ENCODE measurements at places on chromosomes 4 and X.

GRCh38 chr4:24730256-24731001, 64.9 kb upstream of the SOD3 start:
- DNase-seq, result no peak

DNA sequence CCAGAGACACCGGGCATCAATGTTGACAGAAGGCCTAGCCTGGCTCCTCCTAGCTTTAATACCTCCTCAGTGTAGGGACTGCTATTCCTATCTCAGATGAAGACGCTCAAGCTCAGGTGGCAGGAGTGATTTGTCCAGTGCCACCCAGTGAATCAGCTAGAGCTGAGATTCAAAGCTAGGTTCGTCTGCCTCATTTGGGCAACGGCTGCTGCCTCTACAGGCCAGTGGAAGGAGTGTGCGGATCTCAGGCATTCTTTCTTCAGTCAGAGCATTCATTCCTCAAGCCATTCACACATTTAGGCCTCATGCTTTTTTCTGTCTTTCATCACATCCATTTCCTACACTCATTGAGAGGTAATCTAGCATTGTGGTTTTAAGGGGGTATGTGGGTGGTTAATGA, 7.3 kb downstream of the TSR2 start:
- peak; percentile 2 for DNase-seq

GRCh38 chr4:115228851-115229250, 115.4 kb upstream of the NDST4 start:
- DNase-seq, result no peak

DNA sequence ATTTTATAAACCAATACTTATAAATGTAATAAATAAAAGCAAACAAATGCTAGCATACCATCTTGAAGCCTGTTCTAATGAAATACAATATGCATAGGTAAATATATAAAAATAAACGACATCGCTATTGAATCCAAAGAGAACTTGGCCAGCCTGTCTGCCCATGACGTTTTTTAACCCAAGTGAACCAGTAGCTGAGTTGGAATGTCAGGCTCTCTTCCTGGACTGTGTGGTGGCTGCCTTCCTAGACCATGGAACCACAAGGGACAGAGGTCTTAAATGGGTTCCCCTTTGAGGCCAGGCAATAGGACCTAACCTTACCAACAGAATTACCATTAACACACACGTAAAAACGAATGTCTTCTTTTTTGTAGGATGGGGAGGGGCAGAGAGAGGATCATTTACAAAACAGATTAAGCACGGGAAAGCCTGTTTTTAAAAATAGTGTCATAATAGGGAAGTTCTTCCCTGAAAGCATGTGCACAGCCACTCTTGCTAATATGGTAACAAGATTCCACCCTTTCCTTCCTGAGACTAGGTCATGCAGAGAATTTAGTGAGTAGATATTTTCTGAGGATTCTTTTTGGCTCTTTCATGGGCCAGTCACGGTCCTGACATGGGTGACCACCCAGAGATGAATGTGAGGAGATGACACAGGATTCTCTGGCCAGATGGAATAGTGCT, 69.4 kb upstream of the ACSL1 start:
- peak; percentile 24 for DNase-seq

GRCh38 chr4:4358093-4358854, 28.6 kb upstream of the NSG1 start:
- DNase-seq, result no peak

- DNase-seq, result no peak
Observed at GRCh38 chr4:123217664-123218063, 178.9 kb upstream of the SPRY1 start.

- no peak for DNase-seq
Observed at GRCh38 chr4:54146139-54146538, 46.2 kb downstream of the GSX2 start.

DNA sequence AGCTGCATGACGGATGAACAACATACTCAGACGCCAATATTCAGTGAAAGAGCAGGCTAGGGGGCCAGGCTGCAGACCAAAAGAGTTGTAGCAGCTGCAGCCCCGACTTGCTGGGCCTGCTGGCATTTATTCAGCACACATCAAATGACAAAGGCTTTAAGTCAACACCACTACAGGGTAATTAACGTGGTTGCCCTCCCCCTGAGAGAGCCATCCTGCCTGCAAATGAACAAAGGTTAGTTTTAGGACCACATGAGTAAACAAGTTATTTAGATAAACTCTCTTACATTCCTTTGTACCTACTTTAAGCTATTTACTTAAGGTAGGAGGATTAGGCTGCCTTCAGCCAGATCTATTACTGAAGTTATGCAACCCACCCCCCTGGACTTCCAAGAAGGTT, 1329.1 kb downstream of the PCDH18 start:
- DNase-seq, result no peak

- DNase-seq, result no peak
Observed at GRCh38 chr4:130855533-130855932, 1759.6 kb downstream of the C4orf33 start.

- peak; percentile 59 for DNase-seq
Observed at GRCh38 chrX:48802089-48802904, 430 bp downstream of the HDAC6 start.

- DNase-seq, result no peak
Observed at GRCh38 chrX:29870608-29871007, 344.8 kb upstream of the MAGEB2 start.

DNA sequence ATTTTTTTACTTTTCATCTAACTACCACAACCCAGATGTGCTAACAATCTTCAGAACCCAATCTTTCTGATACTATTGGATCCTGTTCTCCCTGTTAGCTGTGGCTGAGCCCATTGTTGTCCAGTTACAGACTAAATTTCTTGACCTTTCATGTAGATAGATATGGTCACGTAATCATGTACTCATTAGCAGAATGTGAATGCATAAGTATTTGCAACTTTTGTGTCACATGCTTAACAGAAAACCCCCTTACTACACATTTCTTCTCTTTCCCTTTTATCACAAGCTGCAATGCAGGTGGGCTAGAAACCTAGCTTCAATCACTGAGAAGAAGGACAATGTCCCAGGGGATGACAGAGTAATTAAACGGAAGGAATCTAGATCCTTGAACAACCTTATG, 13.1 kb upstream of the FAM13A start:
- DNase-seq, result no peak

- no peak for DNase-seq
Observed at GRCh38 chrX:49901048-49901447, 21.3 kb upstream of the CLCN5 start.

- no peak for DNase-seq
Observed at GRCh38 chrX:17836830-17837229, 24.3 kb downstream of the RAI2 start.

- no peak for DNase-seq
Observed at GRCh38 chr4:116150152-116150551, 935.2 kb downstream of the TRAM1L1 start.

GRCh38 chr4:157223456-157223855, 2.9 kb downstream of the GRIA2 start:
- no peak for DNase-seq

DNA sequence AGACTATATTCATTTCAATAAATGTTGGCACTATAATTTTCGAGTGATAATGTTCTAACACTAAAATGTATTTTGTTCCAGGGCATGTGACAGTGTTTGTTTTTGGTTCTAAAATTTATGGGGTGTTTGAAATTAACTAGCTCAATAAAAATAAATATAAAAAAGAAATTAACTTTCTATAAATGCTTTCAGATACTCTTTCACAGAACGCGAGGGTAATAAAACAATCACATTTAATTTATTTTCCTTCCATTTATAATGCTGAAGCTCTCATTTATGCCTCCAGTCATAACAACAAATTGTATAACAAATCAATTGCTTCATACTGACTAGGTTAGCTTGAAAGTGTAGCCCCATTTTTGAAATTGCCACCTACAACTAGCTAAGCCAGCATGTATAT, 122.4 kb upstream of the GPM6A start:
- no peak for DNase-seq

- DNase-seq, result no peak
Observed at GRCh38 chrX:103846386-103846785, 14.3 kb upstream of the RAB9B start.

DNA sequence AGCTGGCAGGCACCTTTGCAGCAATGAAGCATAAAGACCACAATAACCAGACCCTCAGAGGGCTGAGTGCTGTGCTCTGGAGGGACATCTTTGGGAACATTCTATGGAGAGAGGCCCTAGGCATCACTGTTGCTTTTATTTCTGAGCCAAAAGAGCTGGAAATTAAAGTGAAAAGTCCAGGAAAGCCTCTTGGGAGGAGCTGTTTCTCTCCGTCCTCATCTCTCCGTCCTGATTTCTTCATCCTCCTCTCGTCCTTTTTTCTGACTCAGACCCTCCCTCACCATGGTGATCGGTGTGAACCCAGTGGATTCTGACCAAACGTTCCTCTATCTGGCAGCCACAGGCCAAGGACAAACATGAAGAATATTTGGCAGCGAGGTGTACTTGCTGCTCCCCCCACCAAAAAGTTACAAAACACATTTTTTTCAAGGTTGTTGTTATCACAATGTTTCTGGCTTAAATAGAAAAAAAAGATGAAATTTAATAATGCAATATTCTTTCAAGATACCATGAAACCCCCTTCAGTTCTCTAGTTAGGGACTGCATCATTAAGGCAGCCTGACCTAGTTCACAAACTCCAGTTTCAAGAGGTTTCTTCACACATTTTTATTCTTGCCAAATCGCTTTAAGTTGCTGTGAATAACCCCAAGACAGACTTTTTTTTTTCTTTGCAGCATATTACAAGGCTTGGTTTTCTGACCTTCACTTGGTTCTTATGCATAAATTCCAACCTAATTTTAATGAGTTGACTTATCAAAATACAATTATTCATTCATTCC, 80.2 kb downstream of the SCD5 start:
- DNase-seq, result no peak

DNA sequence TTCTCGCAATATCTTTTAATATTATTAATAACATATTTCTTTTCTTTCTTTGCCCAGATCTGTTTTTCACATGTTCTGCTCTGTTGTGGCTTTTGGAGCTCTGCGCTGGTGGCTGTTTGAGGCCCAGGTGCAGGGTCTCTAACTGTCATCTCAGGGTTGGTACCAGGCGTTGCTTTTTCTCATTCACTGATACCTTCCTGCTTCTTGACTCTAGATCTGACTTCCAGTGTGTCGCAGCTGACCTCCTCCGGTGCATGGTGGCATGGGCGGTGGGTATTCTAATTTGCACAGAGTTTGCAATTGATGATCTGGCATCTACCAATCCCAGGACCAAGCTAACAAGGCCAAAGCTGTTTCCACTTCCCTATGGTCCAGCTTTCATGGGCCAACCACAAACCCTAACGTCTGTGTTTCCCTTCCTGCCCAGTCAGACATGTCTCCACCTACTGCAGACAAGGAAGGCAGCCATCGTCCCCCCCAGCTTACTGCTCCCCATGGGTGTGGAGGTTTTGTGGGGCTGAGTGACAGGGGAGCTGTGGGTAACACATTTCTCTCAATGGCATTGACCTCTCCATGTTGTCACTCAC, 25.2 kb downstream of the LETM1 start:
- DNase-seq, result no peak

GRCh38 chrX:109472939-109473735, 8.7 kb downstream of the GUCY2F start:
- no peak for DNase-seq

DNA sequence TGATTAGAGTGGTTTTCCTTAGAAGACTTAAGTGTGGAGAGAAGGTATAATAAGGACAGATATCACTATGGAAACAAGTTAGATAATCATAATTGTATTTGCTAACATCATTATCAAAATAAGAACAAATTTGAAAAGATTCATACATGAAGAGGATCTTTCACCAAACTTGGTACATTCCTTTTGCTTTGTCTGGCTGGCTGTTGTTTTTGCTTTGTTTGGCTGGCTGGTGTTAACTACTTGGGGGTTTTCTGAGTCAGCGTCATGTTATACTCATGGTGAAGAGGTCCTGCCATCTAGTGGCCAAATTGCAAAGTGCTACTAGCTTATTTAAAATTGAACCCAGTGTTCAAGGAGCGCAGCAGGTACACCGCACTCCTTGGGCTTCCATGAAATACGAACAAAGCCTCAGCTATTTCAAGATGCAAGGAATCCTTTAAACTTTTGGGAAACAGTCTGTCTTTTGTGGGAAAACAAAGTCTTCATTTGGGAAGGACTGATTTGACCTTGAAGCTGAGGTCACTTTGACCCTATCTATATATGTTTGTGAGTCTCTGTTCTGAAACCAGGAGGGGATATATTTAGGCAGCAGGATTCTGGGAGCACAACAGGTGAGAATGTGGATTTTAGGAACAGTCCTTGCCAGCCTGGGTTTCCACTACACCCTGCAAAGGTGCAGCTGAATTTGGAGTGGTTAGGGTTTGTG, 129.7 kb downstream of the PLS3 start:
- no peak for DNase-seq

GRCh38 chr4:41436419-41436818, 101.5 kb upstream of the LIMCH1 start:
- DNase-seq, result no peak

GRCh38 chr4:179272282-179272681, 1830.0 kb upstream of the AGA start:
- no peak for DNase-seq

GRCh38 chr4:2426711-2427275, 8.0 kb downstream of the CFAP99 start:
- no peak for DNase-seq

- no peak for DNase-seq
Observed at GRCh38 chr4:69122476-69122875, 26.2 kb downstream of the UGT2B7 start.

DNA sequence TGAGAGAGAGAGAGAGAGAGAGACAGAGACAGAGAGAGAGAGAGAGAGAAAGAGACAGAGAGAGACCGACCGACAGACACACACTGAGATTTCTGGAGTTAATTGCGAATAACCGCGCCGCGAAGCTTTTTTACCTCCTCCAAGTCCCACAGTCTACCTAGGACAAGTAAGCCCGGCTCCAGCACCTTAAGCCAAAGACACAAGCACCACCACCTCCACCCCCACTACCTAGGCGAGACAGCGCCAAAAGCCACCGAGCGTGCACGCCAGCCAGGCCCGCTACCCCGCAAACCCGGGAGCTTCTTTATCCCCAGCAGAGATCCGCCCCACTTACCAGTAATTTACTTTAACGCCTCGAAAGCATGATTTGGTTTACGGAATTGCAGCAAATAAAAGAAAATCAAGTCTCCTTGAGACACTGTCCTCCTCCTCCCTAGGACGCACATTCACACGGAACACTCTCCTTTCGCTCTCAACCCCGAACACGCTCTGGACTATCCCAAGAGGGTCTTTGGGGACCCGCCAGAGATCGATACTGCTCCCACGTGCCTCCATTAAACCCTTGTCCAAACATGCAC, 649.6 kb upstream of the DIPK2B start:
- no peak for DNase-seq

- no peak for DNase-seq
Observed at GRCh38 chr4:120318196-120318846, 251.7 kb upstream of the MAD2L1 start.
